ENCODE measurements at places on chromosomes 4 and X.

GRCh38 chrX:40079572-40079971 lies 18.2 kb downstream of the BCOR start:
- no peak for DNase-seq

DNA sequence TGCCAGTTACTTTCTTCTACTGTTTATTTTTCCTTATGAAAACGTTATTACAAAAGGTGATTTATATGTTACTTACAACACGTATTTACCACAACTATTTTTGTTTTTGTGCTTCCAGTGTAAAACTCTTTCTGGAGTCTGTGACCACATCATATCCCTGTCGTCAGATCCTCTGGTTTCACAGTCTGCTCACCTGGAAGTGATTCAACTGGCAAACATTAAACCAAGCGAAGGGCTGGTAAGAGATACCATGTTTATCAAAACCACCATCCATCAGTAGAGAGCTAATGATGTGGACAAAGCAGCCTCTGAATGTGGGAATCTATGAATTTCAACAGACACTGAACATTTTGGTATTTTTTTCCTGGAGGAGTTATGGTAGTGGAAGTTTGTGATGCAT lies 116.1 kb downstream of the CNKSR2 start:
- DNase-seq, result no peak

DNA sequence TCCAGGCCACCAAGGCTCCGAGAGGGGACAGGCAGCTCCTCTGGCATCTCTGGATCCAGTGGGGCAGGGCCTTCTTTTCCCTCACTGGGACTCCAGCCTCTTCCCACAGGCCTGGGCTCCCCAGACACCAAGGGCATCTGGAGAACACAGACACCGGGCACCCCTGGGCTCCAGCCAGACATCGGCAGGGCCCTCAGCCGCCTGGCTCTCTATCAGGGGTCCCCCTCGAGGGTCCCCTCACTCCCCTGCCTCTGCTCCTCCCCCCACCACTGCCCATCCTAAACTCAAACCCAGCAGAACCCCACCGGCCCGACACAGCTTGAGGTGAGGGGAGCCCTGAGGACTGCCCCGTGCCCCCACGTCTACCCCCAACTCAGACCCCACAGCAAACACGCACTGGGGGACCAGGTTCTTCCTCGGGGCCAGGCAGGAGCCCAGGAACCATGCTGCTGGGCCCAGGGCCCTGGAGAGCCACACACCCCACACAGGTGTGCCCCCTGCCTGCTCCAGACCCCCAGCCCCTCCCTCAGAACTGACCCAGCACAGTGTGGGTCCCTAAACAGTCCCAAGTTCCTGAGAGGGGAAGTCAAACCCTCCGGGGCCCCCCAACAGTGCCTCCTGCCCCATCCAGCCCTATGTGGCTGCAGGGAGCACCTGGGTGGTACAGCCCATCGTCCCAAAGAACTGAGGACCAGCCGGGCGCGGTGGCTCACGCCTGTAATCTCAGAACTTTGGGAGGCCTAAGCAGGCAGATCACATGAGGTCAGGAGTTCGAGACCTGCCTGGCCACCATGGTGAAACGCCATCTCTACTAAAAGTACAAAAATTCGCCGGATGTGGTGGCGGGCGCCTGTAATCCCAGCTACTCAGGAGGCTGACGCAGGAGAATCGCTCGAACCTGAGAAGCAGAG lies 86.8 kb downstream of the FAM53A start:
- no peak for DNase-seq

DNA sequence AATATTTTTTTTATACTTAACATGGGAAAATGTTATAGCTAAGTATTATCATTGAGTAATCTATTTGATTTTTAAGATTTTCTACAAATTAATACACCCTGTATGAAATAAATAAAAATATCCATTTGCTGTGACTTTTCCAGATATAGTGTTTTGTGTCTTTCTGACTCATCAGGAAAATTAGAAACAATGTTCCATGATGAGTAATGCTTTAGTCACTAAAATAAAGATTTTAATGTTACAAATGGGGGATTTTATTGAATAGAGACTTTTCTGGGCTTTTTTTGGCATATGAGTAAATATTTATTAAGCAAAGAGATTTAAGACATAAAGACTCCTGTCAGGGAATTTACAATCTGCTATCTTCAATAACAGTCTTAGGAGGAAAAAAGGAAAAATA lies 279.2 kb upstream of the NOCT start:
- DNase-seq, result no peak

DNA sequence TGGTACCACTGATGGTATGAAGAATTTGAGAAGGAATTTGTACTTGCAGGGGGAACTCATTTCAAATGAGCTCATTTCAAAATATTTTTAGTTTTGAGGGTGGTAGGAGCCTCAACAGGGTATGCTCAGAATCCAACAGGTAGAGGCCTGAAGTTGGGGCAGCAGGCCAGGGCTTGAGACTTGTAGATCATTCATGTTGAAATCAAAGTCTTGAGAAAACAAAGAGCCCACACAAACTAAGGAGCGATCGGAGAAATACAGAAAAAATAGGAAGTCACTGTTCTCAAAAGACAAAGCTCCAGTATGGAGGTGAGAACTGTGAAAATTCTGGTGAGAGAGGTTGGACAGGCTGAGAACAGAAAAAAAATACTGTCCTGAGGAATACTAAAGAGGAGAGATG lies 979 bp upstream of the SLC9A6 start:
- no peak for DNase-seq

GRCh38 chrX:10087391-10087790 lies 69.4 kb upstream of the CLCN4 start:
- no peak for DNase-seq

GRCh38 chr4:39062770-39063097 lies 702 bp downstream of the KLHL5 start:
- DNase-seq, result no peak

DNA sequence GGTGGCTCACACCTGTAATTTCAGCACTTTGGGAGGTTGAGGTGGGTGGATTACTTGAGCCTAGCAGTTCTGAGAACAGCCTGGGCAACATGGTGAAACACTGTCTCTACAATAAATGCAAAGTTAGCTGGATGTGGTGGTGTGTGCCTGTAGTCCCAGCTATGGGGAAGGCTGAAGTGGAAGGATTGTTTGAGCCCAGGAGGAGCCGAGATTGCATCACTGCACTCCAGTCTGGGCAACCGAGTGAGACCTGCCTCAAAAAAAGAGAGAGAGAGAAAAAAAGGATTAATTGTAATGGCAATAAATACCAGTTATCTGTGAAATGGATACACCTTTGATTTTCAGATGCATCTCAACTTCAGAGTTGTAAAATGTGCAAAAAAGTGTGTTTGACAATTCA lies 58.8 kb downstream of the SPRY1 start:
- DNase-seq, result no peak

DNA sequence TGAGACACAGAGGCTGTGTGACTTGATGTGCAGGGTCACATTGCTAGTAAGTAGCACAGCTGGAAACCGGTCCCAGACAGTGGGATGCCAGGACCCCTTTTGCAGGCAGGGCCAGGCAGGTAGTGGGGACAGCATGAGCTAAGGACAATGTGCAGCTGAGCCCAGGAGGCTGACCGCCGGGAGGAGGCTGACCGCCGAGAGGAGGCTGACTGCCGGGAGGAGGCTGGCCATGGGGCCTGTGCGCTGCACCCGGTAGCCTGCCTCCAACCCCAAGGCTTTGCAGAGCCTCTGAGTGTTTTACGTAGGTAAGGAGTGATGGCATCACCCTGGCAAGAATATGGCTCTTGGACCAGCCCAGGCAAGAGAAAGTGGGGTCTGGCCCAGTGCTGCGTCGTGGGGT lies 58.9 kb downstream of the TBC1D14 start:
- DNase-seq, result no peak

DNA sequence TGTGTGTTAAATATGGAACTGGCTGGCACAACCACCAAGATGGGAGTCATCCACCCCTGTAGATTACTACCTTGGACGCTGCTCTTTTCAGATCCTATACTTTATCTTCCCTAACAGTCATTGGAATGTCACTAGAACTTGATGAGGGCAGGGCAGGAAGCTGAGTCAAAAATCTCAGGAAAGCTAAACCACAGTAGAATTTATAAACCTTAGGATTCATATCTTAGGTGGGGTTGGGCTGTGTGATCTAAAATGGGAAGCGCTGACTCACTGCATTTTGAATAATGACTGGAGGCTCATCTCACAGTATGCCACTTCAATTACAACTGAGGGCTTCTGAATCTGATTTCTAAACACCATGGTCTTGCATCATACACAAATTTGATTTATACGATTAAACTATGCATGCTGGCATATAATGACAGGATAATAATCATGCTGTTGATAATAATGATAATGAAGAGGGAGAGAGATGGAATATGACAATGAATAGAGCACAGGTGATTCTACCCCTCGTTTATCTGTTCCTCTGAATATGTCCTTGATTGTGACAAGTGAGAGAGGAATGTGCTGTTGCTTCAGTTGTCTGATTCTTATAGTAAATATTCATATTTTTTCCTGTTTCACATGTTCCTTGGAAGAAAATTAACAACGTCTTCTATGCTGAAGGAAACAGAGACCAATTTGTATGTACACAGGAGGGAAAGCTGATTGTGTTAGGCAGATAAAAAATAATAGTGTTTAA lies 270.3 kb upstream of the HS3ST1 start:
- no peak for DNase-seq

- DNase-seq, result no peak
Measured at GRCh38 chr4:21710179-21710835, 238.3 kb downstream of the KCNIP4 start.

DNA sequence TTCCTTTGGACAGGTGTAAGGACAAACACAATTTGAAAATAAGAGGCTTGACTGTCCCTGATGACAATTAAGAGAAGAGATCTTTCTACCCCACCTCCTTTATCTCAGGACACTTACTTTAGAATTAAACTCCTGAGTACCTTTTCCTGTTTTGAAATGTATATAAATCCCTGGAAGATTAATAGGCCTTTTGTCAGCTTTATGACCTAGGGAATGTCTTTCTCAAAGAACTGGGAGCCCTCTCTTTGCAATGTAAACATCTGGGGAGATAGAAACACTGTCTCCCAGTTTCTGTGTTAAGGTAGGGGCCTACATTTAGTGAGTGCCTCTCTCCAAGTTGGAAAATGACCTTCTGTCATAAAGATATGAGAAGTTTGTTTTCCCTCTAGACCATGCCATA lies 31.7 kb downstream of the AGA start:
- DNase-seq, result no peak

DNA sequence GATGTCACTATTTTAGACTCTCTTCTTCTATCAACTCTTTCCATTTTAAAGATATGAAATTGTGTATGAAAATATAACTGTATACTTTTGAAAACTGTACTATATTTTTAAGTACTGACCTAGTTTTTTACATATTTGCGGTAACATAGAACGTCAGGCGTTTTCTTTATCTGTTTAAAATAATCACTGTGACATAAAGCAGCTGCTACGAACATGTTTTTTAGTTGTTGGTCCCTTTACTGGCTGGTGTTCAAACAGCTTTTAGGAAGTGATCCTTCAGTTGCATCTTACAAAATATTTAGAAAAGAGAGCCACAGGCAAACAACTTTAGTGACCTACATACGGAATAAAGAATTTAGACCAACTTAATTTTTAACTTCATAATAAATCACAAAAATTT lies 73.1 kb downstream of the METTL14 start:
- no peak for DNase-seq

- DNase-seq, result no peak
Measured at GRCh38 chr4:101941816-101942358, 151.4 kb downstream of the BANK1 start.

DNA sequence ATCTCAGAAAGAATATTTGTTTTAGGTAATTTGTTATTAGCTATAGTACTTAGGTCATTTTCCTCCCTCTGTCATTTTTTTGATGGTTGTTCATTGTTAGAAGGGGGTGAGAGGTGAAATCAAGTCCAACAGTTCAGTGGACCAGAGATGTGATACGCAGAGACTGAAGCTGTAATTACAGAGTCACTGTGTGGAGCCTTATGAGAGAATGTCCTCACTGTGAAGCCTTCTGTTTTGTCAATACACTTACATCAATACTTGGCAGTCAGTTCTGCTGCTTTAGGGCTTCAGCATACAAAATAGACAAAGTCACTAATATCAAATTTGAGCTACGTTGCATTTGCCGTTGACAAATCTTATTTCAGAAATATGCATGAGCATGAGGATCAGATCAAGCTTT lies 692.5 kb downstream of the C4orf33 start:
- DNase-seq, result no peak

DNA sequence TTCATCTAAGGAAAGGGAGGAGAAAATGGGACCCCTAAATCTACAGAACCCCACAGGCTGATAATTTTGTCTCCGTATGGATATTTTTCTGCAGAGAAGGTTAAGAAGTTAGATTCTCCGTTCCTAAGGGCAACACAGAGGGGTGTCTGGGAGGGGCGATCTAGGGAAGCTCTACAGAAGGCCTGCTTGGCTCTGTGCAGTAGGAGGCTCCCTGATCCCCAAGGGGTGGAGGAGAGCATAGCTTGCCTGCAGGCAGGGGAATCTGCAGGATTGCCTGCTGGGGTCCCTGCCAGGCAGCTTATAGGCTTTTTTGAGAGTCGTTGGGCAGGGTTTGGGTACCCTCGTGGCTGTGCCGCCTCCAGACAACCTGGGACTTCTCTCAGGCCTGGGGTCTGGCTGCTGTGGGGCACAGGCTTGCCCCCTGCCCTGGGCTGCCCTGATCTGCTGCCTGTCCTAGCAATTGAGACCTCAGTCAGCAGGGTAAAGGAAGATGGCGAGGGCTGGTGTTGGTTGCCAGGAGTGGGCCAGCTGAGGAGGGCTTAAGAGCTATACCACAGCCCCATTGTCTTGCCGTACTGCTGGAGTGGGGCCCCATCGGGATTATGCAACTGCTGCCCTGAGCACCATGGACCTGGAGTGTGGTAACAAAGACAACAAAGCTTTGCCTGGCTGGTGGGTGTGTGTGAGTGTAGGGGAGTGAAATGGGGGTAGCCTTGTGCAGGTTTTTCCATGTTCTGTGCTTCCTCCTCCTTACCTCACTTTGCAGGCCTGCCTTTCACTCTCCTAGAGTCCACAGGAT lies 74.1 kb downstream of the EFNB1 start:
- no peak for DNase-seq

DNA sequence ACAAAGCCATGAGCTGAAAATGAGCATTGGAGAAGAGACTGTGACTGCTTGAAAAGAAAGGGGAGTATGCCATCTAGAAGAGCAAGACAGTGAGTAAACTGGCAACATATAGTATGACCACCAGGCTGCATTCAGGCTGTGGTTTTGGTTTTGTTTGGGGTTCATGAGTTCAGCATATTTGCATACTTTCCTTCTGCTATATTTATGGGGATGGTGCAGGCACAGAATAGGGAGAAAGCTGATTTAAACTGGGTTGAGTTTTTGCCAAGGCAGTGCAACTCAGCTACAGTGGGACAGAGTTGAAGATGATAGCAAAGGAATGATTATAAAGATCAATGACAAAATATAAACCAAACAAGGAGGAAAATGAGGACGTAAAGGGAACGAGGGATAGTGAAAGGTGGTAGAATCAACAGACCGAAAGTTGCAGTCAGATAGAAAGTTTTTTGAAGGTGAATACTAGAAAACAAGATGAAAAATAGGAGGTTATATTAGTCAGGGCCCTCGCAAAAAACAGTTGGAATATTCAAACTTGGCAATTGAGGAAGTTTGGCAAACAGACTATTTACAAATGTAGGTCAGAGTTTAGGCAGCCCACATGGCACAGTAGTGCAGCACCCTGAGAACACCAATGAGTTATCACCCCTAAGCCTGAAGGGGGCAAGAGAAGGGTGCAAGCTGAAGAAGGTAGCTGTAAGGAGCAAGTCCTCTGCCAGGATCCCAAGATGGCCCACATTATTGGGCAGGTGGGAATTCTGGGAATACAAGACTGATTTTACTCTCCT lies 114.8 kb upstream of the MAP9 start:
- DNase-seq, result no peak

Measured in GM04504 (cell line).